Urinary bladder (tissue), 4 donors: ENCODE measurements at places on chromosomes 5 and 9. TPM values are rescaled to one million over a fixed set of nuclear protein-coding genes. Genes with fewer than 3 reads are reported as not detected.

GRCh38 chr5:93588352-93589151 lies 5.5 kb downstream of the NR2F1 start:
- no peak for DNase-seq

Gene HABP4
- polyA plus RNA-seq: 17.8 TPM

Gene PCDHAC1
- polyA plus RNA-seq: 0.13 TPM

DNA sequence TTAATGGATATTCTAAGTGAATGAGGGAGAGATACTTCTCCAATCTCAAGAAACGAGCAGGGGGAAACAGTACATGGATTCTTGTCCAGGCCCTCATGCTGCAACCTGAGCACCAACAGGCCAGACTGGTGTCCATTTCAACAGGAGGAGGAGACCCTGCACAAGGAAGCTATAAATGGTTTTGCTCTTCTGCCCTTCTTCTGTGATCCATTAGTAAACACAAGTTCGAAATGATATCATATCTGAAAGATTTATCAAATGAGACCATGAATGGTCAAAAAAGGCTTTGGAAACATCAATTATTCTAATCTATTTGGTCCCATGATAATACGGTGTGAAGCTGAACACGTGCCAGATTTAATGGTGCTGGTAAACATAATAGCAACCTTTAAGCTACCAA lies 109.8 kb downstream of the NR6A1 start:
- no peak for DNase-seq

DNA sequence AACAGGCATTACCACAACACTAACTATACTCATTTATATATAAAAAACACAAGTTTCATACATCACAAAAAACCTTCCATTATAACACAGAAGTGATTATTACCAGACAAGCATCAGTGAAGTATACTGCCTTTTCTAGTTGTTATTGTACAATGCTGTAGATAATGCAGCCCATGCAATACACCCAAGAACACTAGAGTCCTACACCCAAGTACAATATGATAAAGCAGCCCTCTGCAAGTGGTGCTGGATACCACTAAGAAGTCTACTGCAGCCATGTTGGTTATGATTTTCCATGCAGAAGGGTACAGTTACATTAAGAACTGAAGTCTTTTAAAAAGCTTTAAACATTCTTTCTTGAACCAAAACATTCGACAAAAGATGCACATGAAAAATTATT lies 10.3 kb downstream of the ZFAND5 start:
- no peak for DNase-seq

DNA sequence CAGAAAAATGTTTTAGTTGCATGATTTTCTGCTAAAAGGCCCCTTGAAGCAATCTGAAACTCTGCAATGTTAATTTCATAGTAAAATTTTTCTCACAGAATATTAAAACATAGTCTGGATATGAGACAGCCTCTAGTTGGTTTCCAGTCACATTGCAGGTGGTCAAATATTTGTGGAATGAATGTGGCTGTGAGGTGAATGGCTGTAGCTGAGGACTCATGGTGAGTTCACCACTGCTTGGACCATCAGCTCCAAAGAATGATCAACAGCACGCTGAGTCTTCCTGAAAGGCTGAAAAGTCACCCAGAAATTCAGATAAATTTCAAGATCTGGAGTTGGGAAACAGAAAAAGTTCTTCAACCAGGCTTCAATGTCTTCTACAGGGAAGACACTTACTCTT lies 79.8 kb downstream of the MAT2B start:
- DNase-seq: no peak

GRCh38 chr9:131650254-131650653 lies 89.6 kb downstream of the RAPGEF1 start:
- DNase-seq: no peak

DNA sequence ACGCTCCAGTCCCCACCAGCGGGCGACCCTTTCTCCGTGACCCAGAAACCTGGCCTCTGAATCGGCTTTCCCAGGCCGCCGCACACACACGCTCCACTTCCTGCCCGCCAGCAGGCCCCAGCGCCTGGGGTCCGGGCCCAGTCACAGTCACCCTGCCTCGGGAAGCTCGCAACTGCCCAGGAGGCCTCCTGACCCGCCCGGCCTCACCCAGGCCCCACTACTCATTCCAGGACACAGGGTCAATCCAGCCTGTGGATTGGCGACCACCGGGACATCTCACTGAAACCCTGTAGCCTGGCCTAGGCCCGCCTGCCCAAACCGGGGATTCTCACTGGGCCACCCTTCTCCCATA lies 2.7 kb upstream of the IRX4 start:
- no peak for DNase-seq
